ENCODE measurements at places on chromosomes 7 and 10.
A peak's percentile ranks its signal among the peaks of the same experiment; 100 is the strongest.

DNA sequence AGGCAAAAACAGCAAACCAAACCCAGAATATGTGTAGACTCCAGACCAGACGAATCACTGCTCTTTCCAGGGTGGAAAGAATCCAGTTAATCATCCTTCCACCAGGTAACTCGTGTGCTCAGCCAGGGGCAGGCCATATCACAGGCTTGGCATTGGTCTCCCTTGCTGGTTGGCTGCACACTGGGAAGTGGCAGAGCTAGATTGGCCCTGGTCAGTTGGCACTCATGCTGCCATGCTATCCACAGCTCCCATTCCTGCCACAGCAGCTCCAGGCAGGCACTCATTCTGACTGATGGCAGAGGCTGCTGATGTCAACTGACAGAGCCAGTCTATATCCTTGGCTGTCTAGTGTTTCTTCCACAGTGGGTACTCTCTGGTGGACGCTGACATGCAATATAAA is 9.7 kb upstream of the GDF10 start:
- no peak for DNase-seq

- DNase-seq, result no peak
These were observed 11.2 kb downstream of the ITPRIP start for GRCh38 chr10:104326991-104327610.

DNA sequence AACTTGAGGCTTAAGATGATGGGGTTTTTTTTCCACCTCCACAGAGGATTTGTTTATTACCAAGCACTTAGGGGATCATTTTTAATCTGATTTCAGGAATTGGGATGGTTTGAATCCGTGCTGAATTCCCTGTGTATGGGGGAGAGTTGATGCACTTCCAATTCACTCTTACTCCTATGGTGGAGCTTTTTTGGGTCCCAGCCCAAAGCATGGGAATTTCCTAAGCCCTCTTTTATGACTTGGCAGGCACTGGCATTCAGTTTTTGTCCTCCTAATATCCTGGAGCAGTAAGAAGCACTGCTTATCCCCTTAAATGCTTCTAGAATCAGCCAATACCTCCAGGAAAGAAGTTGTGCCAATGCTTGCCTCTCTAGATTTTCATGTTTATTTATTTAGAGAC is 78.7 kb downstream of the HYCC1 start:
- no peak for DNase-seq

GRCh38 chr7:77734659-77735421 is 38.6 kb downstream of the RSBN1L start:
- no peak for DNase-seq

DNA sequence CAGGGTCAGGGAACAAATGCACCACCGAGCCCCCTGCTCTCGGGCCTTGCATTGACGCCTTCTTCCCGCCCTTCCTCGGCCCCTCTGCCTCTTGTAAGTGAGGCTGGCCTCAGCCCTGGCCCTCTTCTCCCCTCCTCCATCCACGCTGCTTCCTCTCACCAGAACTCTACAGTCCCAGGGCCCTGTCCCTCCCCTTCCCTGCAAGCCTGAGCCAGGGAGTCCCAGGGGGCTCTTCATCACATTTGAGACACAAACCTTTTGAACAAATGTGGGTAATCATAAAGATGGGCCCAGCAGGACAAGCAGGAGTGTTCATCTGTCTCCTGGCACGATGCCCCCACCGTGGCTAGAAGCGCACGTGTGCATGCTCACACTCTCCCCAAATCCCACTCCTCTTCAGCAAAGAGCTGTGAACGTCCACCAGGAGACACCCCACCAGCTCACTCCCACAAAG is 57.7 kb downstream of the SLIT1 start:
- no peak for DNase-seq

DNA sequence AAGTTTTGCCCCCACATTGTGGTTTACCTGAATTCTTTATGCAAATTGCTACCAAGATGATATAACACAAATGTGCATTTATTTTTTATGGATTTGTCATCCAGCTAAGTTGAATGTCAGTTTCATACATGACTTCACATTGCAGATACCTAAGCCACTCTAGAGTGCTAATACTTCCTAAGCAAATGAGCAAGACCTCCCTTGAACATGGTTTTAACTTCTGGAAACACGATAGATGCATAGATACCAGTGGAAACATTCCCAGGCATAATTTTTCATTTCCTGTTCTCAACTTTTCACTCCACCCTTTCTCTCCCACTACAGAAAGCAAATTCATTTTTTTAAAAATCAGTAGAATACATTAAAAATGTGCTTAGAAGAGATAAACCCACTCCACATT is 20.3 kb downstream of the GOT1 start:
- no peak for DNase-seq

DNA sequence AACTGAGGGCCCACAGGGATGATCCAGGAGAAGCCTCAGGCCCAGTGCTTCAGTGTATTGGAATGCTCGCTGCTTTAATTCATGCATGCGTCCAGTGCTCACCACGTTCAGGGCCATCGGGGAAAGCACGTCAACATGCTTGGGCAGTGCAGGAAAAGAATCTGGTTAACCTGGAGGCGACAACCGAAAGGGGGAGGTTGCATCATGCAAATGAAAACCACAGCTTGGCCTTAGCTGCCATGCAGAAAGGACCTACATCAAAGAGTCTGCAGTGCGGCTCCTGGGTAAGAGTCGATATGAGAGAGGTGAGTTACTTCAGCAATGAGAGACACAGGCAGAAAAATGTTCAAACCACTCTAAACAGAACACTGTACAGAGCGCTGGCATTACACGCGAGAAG is 440.1 kb downstream of the KCNMA1 start:
- DNase-seq, result no peak

DNA sequence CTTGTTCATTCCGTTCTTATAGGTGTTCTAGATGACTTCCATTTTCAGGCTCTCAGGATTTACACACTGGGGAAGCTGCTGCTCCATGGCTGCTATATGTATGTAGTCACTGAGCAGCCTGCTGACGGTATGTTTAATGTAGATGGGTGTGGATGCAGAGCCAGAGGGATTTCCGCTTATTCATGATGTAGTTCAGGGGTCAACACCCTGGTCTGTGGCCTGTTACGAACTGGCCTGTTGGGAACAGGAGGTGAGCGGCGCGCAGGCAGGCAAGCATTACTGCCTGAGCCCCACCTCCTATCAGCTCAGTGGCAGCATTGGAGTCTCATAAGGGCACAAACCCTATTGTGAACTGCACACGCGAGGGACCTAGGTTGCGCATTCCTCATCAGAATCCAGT is 33.9 kb downstream of the DNAJB6 start:
- DNase-seq, result no peak

DNA sequence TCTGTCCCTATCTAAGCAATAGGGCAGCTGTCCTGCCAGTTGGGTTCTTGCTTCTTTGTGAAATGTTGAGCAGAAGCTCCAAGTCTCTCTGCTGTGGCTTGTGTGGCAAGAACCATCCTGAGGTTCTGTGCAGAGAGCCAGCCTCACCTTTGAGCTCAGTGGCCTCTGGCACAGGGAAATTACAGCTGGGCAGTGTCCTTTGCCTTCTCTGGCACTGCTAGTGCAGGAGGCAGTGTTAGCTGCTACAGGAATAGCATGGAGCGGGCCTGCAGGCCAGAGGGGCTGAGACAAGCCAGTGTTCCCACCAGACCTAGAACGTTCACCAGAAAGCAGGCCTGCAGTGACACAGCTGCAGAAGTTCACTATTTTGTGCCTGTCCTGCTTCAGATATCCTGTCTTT is 1.8 kb downstream of the PRXL2A start:
- DNase-seq, result no peak

GRCh38 chr10:125232841-125233240 is 72.5 kb upstream of the CTBP2 start:
- no peak for DNase-seq

GRCh38 chr7:18740579-18740988 is 245.0 kb downstream of the HDAC9 start:
- DNase-seq, result no peak

DNA sequence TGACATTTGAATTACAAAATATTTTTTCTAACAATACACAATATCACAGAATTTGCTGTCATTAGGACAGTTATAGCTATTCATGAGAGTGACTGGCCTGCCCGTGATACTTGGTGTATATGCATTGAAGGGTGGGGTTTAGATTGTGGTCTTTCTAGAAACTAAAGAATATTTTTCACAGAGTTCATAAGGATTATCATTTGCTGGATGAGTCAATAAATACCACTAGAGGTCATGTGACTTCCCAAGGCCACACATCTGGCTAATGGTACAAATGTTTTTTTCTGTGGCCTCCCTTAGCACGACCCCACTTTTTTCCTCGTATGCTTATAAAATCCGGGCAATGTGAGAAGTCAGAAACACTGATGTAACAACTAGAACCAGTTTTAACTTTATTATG is 5.2 kb downstream of the OPTN start:
- no peak for DNase-seq

DNA sequence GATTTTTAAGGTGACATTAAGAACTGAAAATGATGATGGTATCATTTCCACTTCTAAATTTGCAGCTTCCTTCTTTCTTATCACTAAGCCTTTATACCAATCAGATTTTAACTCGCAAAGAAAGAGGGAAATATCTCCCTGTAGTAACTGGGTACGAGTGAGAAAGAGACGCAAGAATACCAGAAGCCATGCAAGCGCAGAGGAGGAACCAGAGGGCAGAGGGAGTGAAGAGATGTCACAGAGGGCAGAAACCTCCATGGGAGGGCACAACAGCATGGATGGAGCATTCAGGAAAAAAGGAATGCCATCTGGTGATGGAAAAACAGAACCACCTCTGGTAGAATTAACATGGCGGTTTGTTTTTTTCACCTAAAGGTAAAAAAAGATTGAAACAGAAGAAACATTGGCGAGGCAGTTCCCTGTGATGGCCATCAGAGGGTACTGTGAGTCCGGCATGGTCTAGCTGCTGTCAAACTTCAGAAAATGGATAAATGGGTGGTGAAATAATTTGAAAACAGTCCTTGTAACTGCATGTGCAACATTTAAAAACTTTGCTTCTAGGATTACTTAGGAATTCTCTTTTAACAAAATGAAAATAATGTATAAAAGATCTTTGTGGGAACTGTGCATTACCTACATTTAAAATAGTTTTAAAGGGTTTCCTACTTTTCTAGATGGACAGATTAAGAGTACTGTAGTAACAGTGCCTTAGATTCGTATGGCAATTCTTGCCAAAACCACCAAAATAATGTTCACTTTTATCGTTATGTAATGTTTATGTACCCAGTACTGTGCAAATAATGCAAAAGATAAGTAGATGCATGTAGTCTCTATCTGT is 91.8 kb downstream of the ARHGAP12 start:
- no peak for DNase-seq

DNA sequence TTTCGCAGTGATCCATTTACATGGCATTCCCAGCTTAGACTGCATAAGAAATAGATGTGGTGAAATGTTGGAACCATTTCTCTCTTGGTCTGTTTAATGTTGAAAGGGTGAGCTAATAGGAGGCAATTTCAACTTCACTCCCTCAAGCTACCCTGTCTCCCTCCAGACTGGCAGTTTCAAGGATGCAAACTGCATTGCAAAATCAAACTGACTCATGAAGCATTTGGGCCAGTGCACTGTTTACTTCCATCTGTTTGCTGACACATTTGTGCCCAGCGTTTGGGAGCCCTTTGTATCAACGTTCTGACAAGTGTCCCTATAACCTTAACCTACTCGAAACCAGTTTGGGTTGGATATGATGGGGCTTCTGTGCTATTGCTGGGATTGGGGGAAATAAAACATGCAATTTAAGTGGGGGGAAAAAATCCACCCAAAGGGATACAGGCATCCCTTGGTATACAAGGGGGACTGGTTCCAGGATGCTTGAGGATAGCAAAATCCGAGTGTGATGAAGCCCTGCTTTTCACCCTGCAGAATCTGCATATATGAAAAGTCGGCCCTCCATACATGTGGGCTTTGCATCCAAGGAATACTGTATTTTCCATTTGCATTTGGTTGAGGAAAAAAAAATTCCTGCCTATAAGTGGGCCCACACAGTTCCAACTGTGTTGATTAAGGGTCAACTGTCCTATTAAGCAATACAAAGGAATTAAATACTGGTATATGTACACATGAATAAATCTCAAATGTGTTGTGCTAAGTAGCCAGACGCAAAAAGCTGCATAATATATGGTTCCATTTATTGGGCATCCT is 15.6 kb downstream of the RHEB start:
- DNase-seq, result no peak

GRCh38 chr10:119333146-119333792 is 125.9 kb downstream of the GRK5 start:
- DNase-seq, result peak; percentile 62

DNA sequence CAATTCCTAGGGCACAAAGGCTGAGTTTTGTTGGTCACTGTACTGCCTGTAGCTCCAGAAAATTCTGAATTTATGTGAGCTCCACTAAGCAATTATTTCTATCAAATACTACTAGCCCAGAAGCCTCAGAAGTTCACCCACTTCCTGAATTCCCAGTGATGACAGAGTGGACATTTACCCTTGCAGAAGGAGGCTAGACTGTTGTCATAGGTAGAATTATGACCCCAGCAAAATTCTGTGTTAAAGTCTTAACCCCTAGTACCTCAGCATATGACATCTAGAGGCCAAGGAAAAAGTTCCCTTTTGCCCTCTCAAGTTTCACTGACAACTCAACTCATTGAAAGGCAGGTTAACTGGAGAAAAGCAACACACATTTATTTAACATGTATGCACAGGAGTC is 78.7 kb upstream of the KMT2E start:
- DNase-seq, result no peak

DNA sequence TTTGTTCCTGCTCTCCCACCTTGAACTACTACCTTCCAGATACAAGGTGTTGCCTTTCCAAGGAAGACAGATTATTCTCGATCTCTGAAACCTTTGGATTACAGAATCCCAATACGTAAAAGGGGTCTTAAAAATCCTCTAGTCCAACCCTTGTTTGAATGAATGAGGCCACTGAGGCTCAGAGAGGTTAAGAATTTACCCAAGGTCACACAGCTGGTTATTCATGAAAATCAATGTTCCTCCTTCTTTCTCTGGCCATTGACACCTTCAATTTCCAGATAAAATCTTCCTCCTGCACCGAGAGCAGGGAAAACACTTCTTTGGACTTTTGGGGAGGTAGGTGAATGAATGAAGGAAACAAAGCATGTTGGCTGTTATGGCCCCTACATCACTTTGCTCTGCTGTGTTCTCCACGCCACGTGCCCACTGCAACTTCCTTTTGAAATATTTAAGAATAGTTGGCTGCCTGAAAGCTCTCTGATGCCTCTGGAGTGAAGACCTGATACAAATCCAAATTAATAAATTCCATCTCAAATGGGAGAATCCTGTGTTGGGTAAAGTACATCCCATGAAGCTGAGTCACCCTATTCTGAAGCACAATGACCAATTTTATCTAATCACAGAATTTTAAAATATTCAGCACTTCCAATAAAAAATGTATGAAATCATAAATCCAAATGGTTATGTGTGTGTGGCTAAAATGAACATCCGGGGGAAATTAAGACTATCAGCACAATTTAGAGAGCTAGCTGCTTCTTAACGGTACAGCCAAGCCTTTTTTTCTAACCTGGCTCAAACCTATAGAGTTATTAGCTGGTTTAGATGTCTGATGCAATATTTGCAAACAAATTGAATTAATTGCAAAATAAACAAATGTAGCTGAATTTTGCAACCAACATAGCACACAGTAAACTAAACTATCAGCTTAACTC is 7.3 kb downstream of the SVIL start:
- DNase-seq, result no peak
